Ovary (tissue), 10 donors: ENCODE measurements at places on chromosomes 6 and 20. TPM values are rescaled to one million over a fixed set of nuclear protein-coding genes. Genes with fewer than 3 reads are reported as not detected.

DNA sequence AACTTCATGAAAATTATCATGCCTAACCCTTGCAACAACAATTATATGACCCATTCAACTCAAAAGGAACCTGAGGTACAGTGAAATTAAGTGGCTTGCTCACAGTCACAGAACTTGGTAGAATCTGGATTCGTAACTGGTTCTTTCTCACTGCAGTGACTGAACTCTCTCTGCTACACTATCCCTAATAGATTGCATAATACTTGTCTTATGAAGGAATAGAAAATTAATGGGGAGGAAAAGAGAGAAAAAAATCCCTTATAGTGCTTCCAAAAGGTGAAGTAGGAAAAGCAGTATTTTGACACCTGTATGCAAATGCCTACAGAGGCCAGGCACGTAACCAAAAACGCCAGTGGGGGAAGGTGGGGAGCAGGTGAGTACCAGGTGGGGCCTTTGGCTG is 186.6 kb downstream of the LY86 start:
- no peak overlapping the region for H3K4me3 ChIP-seq
- no peak overlapping the region for H3K27ac ChIP-seq
- no peaks in the 10 kb centered on the region for H3K27me3 ChIP-seq
- peaks cover 1% of the 10 kb centered on the region for H3K4me1 ChIP-seq
- no peak for DNase-seq
- H3K36me3 ChIP-seq = no peaks in the 10 kb centered on the region

- no peak overlapping the region for H3K4me3 ChIP-seq
- no peak overlapping the region for H3K27ac ChIP-seq
- H3K4me1 ChIP-seq = peaks cover 5% of the 10 kb centered on the region
- no peak for DNase-seq
- H3K27me3 ChIP-seq = no peaks in the 10 kb centered on the region
- H3K36me3 ChIP-seq = no peaks in the 10 kb centered on the region
These were observed 258.0 kb upstream of the SOX4 start for GRCh38 chr6:21335591-21335990.

- no peaks in the 10 kb centered on the region for H3K27me3 ChIP-seq
- peaks cover 3% of the 10 kb centered on the region for H3K4me1 ChIP-seq
- no peak overlapping the region for H3K27ac ChIP-seq
- H3K36me3 ChIP-seq = no peaks in the 10 kb centered on the region
These were observed 39.4 kb upstream of the MRPS10 start for GRCh38 chr6:42257063-42257462.

- no peaks in the 10 kb centered on the region for H3K27me3 ChIP-seq
- peaks cover 5% of the 10 kb centered on the region for H3K4me1 ChIP-seq
- no peaks in the 10 kb centered on the region for H3K36me3 ChIP-seq
- peak overlapping the region; percentile 85 for H3K27ac ChIP-seq
- H3K4me3 ChIP-seq = peak overlapping the region; percentile 63
- DNase-seq = no peak
These were observed 58.2 kb downstream of the FAM217A start for GRCh38 chr6:4020822-4021132.

GRCh38 chr20:19457611-19458010 is 245.2 kb downstream of the SLC24A3 start:
- H3K4me3 ChIP-seq = no peak overlapping the region
- H3K27ac ChIP-seq = no peak overlapping the region
- H3K36me3 ChIP-seq = no peaks in the 10 kb centered on the region
- H3K27me3 ChIP-seq = no peaks in the 10 kb centered on the region
- DNase-seq = no peak

DNA sequence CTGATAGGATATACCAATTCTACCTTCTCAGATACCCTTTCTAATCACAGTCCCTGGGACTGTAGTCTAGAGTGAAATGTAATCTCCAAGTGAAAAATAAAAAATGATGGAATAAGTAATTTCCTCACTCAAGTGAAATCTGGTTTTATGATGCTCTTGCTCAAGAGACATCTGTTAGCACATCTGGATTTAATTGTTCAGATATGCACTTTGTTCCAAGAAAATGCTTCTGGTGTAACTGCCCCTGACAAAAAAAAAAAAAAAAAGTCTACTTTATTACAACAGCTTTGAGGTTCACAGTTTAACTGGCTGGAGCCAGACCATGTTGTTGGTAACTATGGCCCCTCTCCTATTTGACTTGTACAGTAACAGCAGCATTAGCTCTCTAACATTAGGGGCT is 251.8 kb downstream of the BTBD9 start:
- H3K4me1 ChIP-seq = no peaks in the 10 kb centered on the region
- H3K27ac ChIP-seq = no peak overlapping the region
- H3K36me3 ChIP-seq = no peaks in the 10 kb centered on the region
- no peak for DNase-seq

- no peak overlapping the region for H3K27ac ChIP-seq
- no peaks in the 10 kb centered on the region for H3K36me3 ChIP-seq
- no peaks in the 10 kb centered on the region for H3K27me3 ChIP-seq
- no peak for DNase-seq
- no peaks in the 10 kb centered on the region for H3K4me1 ChIP-seq
These were observed 147.9 kb downstream of the VEGFA start for GRCh38 chr6:43917878-43918382.

GRCh38 chr6:17099401-17100059 is 2.3 kb upstream of the STMND1 start:
- H3K4me1 ChIP-seq = peaks cover 2% of the 10 kb centered on the region
- no peak overlapping the region for H3K4me3 ChIP-seq
- no peaks in the 10 kb centered on the region for H3K27me3 ChIP-seq
- H3K27ac ChIP-seq = no peak overlapping the region
- H3K36me3 ChIP-seq = no peaks in the 10 kb centered on the region
- no peak for DNase-seq

- H3K36me3 ChIP-seq = no peaks in the 10 kb centered on the region
- H3K4me3 ChIP-seq = no peak overlapping the region
- H3K27me3 ChIP-seq = no peaks in the 10 kb centered on the region
- no peak for DNase-seq
- no peak overlapping the region for H3K27ac ChIP-seq
These were observed 143.6 kb downstream of the PHACTR3 start for GRCh38 chr20:59747671-59748515.

DNA sequence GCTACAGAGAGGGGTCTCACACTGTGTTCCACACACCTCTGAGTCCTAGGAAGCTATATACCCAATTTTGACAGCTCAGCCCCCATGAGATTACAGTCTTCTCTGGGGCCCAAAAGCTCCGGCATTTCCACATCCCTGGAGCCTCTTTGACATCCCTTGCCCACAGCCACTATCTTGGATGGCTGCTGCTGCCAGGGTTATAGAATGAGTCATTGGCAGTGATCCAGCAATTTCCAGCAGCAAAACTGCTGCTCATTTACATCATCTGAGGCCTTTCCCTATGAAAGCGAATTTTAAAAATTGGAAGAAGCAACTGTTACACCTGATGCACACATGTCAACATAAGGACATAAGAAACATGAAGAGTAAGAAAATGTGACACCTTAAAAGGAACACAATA is 590.7 kb downstream of the MEI4 start:
- no peaks in the 10 kb centered on the region for H3K36me3 ChIP-seq
- H3K27ac ChIP-seq = no peak overlapping the region
- no peak for DNase-seq
- no peaks in the 10 kb centered on the region for H3K27me3 ChIP-seq
- H3K4me3 ChIP-seq = no peak overlapping the region
- H3K4me1 ChIP-seq = no peaks in the 10 kb centered on the region

DNA sequence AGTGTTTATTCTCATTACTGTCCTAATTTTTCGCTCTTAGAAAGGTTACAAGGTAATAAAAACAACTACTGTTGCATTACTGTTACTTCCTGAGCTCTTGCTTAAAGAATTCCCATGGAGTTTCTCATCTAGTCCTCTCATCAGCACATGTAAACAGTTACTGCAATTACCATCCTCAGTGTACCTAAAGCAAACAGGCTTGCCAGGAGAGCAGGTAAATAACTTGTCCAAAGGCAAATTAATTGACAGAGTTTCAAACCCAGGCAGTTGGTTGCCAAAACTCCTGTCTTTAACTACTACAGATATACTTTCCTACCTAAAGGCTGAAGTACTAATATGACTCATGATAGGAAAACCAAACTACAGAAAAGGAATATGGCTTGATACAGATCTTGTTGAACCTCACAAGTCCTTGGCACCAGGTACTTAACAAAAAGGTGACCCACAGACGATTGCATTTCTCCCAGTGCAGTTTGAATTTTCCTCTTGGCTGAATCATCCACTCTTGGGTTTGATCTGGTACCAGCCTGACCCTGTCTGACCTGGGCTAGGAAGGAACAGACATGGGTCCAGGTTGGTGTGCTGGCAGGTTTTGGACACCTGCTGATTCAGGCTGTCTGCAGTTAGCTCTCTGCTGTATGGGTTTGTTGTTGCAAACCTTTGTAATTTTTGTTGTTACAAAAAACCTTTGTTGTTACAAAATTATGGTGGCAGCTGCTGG is 153.0 kb downstream of the CFAP61 start:
- DNase-seq = no peak
- H3K27me3 ChIP-seq = no peaks in the 10 kb centered on the region
- H3K4me3 ChIP-seq = no peak overlapping the region

RNF144B gene
- 10.7 TPM for total RNA-seq

AKAP12 gene
- total RNA-seq = 125 TPM

NR2E1 gene
- not detected for total RNA-seq

TCP11 gene
- 0.46 TPM for total RNA-seq

PPP1R16B gene
- total RNA-seq = 2.9 TPM
